Esophagus squamous epithelium (tissue), 5 donors: ENCODE measurements at places on chromosomes 13 and 19.

- DNase-seq = no peak
These were observed 18.3 kb upstream of the KLF5 start for GRCh38 chr13:73040484-73040883.

- no peak for DNase-seq
These were observed 1604.8 kb downstream of the OLFM4 start for GRCh38 chr13:54633456-54633855.

DNA sequence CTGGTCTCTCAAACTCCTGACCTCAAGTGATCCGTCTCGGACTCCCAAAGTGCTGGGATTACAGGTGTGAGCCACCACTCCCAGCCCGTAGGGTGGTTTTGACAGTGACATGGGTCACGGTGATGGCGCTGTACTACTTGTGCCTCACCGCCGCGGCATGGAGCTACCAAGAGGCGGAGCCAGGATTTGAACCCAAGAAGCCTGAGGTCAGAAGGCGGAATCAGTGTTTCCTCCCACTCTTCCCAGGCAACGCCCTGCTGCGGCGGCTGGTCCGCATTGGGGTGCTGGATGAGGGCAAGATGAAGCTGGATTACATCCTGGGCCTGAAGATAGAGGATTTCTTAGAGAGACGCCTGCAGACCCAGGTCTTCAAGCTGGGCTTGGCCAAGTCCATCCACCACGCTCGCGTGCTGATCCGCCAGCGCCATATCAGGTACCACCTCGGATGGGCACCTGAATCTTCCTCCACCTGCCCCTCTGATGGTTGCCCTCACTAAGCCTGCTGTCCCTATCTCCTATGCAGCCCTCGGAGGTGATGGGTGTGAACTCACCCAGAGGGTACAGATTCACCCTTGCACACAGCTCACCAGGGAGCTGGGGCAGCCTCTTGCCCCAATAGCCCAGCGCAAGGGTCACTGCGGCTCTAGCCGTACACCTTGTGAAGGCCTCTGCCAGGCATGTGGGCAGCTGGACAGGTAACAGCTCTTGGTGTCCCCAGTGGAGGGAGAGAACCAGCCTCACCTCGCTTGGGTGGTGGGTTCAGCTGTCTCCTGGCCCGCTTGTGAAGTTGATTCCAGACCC, 5.6 kb downstream of the RPS9 start:
- no peak for DNase-seq

DNA sequence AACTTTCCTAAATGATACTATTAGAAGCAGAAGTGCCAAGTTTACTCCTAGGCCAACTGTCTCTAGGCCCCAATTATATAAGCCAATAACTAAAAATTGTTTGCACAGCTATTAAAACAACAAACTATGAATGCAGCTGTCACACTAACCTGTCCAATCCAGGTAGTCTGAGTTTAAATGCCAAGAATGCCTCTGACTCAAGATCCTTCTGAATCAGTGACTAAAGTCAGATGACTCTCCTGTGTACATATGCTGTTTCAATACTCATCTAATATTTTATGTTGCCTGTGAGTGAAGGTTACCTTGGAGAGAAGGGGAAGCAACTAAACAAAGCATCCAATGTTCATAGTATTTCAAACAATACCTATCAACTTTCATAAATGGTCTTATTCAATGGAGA, 257.0 kb downstream of the ENOX1 start:
- DNase-seq = no peak

DNA sequence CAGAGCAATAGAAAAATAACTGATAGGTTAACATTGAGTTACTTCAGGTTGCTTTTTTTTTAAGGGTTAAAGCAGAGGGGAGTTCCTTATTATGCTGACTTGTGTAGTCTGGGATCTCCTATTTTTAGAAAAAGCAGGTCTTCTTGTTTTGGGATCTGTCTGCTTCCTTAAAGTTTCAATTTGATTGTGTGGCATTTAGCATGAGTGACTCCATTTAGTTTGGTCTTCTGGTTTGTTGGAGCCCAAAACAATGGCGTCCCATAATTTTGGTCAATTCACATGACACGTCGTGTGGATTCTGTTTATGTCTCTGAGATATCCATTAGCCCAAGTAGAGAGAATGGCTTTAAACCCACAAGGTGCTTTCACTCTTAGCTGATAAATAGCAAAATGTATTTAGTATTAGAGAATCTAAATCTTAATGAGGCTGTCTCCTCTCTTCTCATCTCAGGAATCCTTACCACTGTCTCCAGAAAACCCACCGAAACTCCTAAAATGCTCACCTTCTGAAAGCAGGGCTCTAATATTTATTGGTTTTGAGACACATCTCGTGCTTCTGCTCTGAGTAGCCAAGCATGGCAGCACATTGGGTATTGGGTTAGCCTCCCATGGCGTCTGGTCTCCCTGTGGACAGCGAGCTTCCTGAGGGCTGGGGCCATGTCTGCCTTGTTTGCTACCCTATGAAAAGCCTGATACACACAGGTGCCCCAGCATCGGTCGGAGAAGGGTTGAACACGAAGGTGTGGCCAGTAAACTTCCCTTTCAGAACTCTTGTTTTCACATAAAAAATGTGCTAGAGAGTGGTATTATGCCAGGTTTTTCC, 67.2 kb upstream of the GPR183 start:
- DNase-seq = no peak
